ENCODE measurements at places on chromosomes 6 and 20.

DNA sequence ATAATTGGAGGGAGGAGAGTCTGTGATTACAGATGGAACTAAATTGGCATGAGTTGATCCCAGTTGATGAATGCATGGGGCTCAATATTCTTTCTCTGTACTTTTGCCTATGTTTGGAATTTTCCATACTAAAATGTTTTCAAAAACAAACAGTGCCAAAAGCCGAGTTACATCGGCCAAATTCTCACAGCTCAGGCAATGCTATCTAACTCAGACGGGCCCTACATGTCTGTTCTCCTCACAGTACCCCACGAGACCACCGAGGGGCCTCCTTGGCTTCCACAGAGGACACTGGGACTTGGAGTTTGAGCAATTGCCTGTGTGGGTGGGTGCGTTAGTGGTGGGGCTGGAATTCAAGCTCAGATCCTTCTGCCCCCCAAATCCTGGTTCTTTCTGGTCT lies 413.2 kb downstream of the CDH26 start:
- no peak for DNase-seq

DNA sequence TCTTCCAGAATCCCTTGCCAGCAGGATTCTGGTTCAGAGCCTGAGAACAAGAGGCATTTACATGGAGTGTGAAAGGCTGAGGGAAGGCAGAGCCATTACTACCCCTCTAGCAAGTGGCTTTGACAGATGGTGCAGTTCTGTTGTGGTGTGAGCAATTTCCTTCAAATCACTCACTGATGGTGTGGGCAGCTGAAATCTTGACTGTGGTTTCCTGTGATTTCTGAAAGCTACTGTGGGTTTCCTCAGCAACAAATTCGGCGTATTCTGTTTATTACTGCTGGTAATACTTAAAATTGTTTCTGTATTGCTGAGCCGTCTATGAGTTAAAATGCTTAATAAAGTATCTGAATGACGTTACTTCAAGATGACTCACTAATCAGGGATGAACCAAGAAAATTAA lies 181.5 kb upstream of the TCF21 start:
- DNase-seq: no peak

- no peak for DNase-seq
Observed at GRCh38 chr6:149320796-149321195, 3.3 kb downstream of the TAB2 start.

- DNase-seq: peak; percentile 54
Observed at GRCh38 chr20:17873410-17874270, 95.0 kb downstream of the SNX5 start.

DNA sequence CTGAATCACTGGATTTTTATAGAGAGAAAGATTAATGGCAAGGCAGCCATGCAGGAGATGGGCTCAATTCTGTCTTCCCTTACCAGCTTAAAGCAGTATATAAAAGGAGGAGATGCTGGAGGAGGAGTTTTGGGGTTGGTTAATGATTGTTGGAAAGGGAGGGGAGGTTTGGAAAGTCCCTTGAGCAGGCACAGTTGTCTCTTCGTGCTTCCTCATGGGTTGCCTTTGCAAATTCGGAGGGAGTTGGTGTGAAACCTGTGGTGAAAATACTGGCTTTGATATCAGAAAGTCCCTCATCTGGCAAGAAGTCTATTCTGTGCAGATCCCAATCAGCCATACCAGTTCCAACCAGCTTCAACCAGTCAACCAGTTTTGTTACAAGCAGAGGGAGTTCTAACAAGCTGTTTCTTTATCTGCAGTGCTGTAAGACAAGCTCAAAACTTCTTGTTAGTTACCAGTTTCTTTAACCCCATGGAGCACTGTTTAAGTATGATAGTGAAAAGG lies 107.0 kb downstream of the HIVEP1 start:
- DNase-seq: peak; percentile 10
